Esophagus squamous epithelium (tissue), 5 donors: ENCODE measurements at places on chromosomes 3 and 15. TPM values are rescaled to one million over a fixed set of nuclear protein-coding genes. Genes with fewer than 3 reads are reported as not detected.

HESX1 gene
- 1.3 TPM for total RNA-seq

DNA sequence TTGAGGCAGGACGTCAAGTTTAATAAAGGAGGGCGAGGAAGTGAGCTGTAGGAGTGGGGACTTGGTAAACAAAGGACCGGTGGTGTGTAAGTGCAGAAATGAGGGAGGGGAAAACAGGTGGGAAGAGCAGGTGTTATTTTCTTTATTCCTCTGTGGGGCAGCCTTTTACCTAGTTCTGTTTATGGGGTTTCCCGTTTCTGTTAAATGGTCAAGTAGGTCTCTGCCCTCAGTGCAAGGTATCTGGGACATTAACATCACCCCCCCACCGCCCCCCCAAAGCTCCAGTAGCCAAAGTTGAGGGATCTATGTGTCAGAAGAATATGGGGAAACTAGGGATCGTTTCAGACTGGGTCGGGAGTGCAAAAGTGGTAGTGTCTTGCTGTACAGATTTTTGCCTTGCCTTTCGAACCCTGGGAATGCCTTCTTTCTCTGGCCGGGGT is 893 bp downstream of the MGA start:
- DNase-seq: no peak

- no peak for DNase-seq
Observed at GRCh38 chr15:69478259-69478781, 25.7 kb downstream of the RPLP1 start.

DNA sequence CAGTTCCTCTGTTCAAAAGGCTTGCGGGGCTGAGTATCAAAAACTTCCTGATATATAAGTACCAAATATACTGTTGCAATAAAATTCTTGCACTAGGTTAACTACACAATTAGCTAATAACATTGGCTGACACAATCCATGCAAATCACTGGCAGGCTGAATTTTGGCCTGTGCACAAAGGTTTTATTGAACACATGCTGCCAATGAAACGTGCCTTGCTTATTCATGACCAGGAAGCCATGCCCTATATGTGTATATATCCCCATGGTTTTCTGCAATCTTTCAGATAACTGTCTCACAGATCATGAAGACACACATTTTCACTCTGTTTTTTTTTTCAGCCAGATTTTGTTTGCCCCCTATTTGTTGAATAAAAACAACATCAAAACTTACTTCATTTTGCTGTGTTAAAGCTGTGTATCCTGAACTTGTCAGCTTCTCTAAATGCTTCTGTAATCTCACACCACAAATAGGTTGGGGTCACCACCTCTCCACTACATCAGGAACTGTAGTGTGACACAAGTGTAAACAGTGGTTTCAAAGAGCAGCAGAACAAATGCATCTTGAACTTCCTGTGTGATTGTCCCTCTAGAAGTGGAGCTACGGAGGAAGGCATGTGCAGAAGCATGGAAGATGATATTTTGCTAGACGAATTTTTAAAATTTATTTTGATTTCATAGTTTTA is 920.7 kb upstream of the NR2F2 start:
- DNase-seq: no peak

- DNase-seq: no peak
Observed at GRCh38 chr3:177141899-177142646, 55.2 kb downstream of the TBL1XR1 start.

- DNase-seq: no peak
Observed at GRCh38 chr3:58285334-58285733, 20.7 kb upstream of the RPP14 start.

DGKG gene
- total RNA-seq: 2.7 TPM

REC114 gene
- not detected for total RNA-seq
